ENCODE measurements at places on chromosomes 4 and X.

DNA sequence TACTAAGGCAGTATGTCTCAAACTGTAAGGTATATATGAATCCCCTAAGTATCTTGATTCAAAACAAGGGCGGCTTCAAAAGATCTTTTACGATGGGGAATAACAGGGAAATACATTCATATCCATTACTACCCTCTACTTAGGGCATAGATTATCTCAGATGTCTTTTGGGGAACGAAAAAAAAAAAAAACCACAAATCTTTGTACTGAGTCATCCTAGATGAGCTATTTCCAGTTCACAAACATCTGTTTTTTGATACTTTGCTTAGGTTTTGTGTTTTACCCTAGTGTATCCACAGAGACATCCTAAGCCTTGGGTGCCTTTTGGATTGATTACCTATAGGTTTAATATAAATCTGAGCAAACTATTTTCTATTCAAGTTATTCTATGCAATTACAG, 457.2 kb downstream of the NLGN4X start:
- DNase-seq = no peak

DNA sequence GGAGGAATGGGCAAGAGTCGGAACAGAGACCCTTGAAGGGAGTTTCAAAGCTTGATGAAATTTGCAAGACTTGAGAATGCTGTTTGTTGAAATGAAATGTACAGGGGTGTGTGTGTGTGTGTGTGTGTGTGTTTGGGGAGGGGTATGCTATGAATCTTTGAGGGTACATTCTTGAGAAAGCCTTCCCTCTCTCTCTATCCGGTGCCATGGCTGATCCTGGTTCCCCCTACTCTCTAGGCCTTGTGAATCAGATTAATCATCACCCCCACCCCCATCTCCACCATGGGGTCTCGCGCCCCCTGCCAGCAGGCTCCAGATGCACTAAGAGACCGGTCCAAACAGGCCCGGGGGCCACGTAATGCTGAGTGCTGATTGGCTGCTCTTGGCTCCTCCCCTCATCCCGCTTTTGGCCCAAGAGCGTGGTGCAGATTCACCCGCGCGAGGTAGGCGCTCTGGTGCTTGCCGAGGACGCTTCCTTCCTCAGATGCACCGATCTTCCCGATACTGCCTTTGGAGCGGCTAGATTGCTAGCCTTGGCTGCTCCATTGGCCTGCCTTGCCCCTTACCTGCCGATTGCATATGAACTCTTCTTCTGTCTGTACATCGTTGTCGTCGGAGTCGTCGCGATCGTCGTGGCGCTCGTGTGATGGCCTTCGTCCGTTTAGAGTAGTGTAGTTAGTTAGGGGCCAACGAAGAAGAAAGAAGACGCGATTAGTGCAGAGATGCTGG, at the start of gene HTR2C:
Gene HTR2C, plus strand, starts transcription at position 441 of the 729 bp plus-strand sequence. CDS start 142,851 bp downstream, outside the sequence.
- DNase-seq = no peak

GRCh38 chr4:145785391-145786008, 105.6 kb downstream of the C4orf51 start:
- DNase-seq = no peak

DNA sequence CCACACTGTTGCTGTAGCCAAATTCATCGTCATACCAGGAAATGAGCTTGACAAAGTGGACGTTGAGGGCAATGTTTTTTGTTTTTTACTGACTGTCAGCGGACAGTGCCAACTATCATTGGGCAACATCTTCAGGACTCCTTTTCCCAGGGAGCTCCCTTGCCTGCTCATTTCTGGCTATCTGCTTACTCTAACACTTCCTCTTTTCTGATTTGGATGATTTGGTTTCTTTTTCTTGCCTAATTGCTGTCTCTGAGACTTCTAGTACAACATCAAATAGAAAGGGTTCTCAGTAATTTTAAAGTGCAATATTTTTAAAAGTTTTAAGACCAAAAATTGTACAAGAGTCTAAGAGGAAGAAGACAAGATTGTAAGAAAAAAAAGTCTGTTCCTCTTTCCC, 92.0 kb upstream of the KLHL4 start:
- no peak for DNase-seq

GRCh38 chr4:152937336-152938236, 1.5 kb downstream of the FHDC1 start:
- DNase-seq = no peak

GRCh38 chr4:141432000-141432712, 204.2 kb upstream of the IL15 start:
- no peak for DNase-seq

- no peak for DNase-seq
Observed at GRCh38 chrX:115689931-115690330, 129.0 kb downstream of the PLS3 start.

GRCh38 chr4:150849016-150849415, 166.1 kb downstream of the LRBA start:
- DNase-seq = no peak

DNA sequence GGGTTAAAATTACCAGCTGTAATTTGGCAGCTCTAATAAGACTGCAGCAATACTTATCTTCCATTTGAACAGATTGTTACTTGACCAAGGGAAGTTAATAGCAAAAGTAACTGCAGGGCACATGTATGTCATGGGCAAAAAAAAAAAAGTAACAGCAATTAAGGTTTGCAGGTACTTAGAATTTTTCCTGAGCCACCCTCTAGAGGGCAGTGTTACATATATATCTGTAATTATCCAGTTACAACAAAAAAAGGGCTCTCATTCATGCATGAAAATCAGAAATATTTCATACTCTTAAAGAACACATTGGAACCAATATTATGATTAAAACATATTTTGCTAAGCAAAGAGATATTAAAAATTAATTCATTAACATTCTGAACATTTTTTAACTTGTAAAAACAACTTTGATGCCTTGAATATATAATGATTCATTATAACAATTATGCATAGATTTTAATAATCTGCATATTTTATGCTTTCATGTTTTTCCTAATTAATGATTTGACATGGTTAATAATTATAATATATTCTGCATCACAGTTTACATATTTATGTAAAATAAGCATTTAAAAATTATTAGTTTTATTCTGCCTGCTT, 25.1 kb downstream of the XIAP start:
- no peak for DNase-seq

DNA sequence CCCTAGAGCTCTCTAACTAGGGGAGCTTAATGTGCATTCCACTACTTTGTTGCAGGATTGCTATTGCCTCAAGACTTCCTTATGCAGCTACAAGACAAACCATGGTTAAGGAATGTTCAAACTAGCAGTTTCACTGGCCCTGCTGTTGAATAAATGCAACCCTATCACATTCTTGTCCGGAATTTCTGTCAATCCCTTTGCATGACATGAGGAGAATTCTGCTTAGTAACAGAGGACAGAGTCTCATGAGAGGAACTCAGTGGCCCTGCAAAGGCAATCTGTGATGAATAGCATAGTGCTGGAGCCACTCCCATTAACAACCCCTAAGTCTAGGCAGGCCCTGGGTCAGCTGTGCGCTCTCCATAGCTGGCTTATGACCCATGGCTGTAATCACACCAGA, 30.7 kb upstream of the SGMS2 start:
- DNase-seq = no peak

DNA sequence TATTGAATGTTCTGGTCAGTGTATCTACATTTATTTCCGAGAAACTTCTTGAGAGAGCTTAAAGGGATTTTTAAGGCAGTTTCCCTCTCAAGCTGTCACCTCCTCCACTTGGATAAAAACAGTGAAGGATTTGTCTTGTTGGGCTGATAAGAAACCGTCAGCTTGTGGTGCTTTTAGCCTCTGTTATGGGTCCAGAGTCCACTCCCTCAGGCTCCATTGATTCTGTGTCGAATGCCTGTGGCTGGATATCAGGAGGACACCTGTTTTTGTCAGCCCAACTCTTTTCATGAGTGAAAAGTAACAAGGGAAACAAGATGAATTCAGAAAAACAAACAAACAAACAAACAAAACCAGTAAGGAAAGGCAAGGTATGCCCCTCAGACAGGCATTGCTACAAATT, 12.4 kb downstream of the CLCN4 start:
- DNase-seq = no peak

GRCh38 chr4:184787766-184788503, 37.8 kb downstream of the ACSL1 start:
- no peak for DNase-seq

GRCh38 chr4:145828802-145829485, 109.7 kb downstream of the ZNF827 start:
- no peak for DNase-seq

DNA sequence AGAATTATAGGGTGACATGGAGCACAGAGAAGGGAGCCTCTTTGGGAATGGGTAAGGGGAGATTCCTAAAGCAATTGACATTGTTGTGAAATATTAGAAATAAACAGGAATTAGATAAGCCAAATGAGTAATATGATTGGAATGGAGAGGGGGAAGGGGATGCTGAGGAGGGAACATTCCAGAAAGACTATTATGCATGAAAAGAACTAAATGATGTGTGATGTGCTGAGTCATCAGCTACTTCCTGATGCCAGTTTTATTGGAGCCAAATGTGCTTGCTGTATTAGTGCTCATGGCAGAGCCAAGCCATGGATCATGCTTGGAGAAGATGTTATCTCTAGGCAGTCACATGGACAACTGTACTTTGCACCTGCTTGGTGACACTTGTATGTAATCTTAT, 189.0 kb upstream of the HCCS start:
- no peak for DNase-seq

- no peak for DNase-seq
Observed at GRCh38 chrX:3388457-3388856, 42.0 kb upstream of the MXRA5 start.

GRCh38 chrX:134971926-134972325, 18.9 kb upstream of the SMIM10 start:
- no peak for DNase-seq

DNA sequence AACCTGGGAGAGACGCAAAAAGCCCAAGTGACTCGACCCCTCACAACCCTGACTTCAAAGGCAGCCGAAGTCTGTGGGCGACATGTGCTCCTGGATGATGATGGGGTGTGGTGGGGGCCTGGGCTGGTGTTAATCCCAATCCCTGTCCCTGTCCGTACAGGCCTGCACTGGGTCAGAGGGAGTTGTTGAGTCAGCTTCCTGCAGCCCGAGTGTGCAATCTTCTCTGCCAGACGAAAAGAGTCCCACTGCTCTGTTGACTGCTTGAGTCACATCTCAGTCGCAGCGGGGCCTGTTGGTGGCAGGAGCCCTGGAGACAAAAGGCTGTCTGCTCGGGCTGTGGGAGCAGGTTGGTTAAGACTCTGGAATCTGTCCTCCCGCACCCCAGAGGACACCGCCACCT, 10.3 kb downstream of the FAM3A start:
- no peak for DNase-seq

All from stimulated activated CD4-positive, alpha-beta T cell treated with anti-CD3 and anti-CD28 coated beads, Interleukin-12 subunit alpha, Interleukin-12 subunit beta, amount 100 ng/mL, for 24 hours (primary cell).